ENCODE measurements at places on chromosomes 2 and 18.

- no peak for DNase-seq
These were observed 8.3 kb downstream of the KCNE4 start for GRCh38 chr2:223060201-223060825.

- DNase-seq, result peak; percentile 56
These were observed 2.4 kb upstream of the HOXD8 start for GRCh38 chr2:176126929-176127773.

DNA sequence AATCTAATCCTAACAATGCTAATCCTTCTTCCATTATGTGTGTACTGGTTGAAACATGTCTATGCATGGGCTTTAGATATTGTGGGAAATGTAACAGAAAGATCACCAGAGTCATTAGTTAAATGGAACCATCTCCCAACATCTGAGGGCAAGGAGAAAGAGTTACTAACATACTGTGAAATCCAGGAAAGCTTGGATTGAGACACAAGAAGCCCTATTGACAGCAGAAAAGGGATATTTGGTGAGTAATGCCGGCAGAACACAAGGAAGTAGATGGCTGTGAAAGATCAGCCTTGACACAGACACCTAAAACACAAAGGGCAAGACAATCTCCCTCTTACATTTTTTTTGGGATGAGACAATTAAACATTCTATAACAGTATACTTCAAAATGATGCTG is 28.5 kb upstream of the LAMA1 start:
- DNase-seq, result no peak

DNA sequence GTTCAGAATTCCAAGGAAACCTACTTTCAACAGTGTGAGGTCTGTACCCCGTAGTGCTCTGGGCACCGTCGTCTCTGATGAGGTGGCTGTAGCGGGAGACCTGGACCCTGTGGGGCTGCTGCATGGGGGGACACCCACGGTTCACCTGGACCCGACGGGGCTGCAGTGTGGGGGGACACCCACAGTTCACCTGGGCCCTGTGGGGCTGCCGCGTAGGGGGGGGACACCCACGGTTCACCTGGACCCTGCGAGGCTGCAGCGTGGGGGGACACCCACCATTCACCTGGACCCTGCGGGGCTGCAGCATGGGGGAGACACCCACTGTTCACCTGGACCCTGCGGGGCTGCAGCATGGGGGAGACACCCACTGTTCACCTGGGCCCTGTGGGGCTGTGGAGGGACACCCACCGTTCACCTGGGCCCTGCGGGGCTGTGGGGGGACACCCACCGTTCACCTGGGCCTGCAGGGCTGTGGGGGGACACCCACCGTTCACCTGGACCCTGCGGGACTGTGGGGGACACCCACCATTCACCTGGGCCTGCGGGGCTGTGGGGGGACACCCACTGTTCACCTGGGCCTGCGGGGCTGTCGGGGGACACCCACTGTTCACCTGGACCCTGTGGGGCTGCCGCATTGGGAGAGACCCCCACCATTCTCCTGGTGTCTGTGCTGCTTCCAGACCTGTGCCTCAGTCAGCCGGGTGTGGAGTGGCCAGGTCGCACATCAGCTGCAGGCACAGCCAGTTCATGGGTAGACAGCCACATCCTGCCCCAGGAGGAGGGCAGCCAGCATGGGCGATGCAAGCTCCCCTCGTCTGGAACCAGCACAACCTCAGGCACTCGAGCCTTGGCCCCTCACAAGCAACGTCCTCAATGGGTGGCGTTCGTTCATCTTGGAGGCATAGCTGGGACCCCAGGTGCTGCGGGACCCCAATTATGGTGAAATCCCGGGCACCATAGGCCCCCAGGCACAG is 114.5 kb downstream of the TMEM18 start:
- no peak for DNase-seq

GRCh38 chr2:150686391-150686790 is 198.9 kb upstream of the RND3 start:
- DNase-seq, result no peak

GRCh38 chr2:168712053-168712452 is 90.4 kb upstream of the NOSTRIN start:
- DNase-seq, result no peak

DNA sequence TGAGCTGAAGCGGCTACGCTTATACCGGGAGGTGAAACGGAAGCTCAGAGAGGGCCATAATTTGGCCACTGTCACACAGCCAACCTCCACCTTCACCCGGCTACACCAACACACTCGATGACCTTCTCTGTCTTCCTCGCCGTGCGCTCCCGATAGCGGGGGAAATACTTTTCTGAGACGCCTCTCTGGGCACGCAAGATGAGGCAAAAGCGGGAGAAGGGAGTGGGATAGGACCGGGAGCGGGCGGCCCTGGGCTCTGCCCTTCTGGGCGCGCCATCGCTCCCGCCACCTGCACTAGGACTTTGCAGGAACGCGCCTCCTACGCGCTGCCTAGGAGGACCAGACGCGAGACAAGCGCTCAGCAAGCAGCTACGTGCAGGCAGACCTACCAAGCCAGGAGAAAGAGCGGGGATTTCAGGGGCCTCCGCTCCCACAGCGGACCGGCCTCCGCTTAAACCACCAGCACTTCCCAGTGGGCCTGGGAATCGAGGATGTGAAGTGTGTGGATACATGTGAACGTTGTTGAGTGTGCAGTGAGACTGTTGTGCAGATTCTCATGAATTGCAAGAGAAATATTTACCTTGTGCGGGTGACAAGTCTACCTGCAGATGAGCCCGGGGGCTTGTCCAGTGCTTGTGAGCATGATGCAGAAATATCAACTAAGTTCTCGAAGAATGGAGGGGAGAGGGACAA is 11.4 kb downstream of the SIX3 start:
- no peak for DNase-seq

GRCh38 chr2:134634054-134634753 is 84.6 kb downstream of the TMEM163 start:
- no peak for DNase-seq

GRCh38 chr18:37742436-37742835 is 176.8 kb upstream of the CELF4 start:
- no peak for DNase-seq

DNA sequence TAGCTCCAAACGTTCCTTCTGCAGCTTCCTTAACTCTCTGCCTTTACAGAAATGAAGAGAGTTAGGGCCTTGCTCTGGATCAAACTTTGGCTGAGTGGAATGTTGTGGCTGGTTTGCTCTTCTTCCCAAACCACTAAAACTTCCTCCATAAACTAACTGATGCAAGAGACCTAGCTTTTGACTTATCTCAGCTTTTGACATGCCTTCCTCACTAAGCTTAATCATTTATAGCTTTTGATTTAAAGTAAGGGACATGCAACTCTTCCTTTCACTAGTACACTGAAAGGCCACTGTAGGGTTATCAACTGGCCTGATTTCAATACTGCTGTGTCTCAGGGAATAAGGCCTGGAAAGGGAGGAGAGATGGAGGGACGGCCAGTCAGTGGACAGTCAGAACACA is 8.3 kb downstream of the PXDN start:
- DNase-seq, result no peak

DNA sequence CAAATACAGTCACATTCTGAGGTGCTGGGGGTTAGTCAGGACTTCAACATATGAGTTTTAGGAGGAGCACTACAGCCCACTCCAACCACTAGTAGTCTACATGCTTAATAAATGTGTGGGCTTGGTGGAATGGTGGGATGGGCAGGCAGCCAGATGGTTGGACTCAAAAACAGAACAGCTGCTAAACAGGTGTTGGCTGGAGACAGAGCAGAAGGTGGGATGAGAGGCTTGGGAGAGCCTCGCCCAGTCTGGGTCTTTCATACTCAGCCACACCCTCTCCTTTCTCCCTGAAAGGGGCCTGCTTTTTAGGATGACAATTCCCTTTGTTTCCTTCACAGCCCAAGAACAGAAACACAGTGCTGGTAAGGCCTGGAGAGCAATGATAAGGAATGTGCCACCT is 143.9 kb upstream of the KLHL29 start:
- no peak for DNase-seq

GRCh38 chr2:135179689-135180088 is 127.6 kb downstream of the RAB3GAP1 start:
- no peak for DNase-seq

DNA sequence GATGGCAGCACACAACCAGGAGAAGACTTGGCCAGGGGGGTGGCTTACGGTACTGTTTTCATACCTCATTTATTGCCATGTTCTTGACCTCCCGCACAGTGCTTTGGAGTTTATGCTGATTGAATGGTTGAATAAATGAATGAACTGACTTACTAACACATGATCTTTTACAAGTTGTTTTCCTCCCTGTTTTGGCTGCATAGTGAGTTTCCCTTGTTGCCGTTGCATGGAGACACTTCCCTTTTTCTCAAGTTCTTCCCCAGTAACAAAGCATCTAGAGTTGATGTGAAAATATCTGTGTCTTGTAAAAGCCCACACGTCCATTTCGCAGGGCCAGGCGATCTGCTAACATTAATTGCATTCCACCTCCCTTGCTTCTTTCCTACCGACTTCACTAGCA is 35.7 kb upstream of the RAB1A start:
- DNase-seq, result no peak

DNA sequence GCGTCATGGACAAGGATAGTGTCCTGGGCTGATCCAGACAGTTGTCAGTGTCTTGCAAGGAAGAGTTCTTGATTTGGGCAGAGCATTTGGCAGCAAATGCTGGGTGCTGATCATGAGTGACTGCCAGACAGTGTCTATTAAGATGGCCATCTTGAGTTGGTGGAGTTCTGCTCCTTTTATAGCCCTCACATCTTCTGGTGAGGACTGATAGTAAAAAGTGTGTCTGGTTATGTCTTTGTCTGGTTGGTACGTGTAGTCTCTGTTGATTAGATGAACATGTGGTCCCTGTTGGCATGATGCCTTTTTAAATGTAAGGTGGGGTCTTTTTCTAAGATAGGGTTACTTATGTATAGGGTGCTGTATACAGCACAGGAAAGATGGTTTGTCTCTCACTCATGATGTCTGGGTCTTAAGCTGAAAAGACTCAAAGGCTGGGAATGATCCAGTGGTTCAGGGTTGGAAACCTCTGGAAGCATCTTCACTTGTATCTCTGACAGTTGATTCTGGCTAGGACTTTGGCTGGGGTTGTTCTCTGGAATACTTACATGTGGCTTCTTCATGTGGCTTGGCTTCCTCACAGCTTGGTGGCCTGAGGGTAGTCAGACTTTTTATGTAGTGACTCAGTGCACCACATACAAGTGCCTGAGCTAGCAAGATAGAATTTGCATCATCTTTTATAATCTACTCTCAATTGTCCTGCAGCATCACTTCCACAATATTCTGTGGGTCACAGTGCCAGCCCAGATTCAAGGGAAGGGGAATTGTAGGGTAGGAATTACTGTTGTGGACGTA is 11.8 kb downstream of the MTX2 start:
- no peak for DNase-seq

- no peak for DNase-seq
These were observed 286.5 kb upstream of the FANCL start for GRCh38 chr2:58527647-58528046.

GRCh38 chr2:88857951-88858411 is 166.5 kb downstream of the RPIA start:
- DNase-seq, result no peak

- no peak for DNase-seq
These were observed 50.9 kb downstream of the ADI1 start for GRCh38 chr2:3468296-3468988.

DNA sequence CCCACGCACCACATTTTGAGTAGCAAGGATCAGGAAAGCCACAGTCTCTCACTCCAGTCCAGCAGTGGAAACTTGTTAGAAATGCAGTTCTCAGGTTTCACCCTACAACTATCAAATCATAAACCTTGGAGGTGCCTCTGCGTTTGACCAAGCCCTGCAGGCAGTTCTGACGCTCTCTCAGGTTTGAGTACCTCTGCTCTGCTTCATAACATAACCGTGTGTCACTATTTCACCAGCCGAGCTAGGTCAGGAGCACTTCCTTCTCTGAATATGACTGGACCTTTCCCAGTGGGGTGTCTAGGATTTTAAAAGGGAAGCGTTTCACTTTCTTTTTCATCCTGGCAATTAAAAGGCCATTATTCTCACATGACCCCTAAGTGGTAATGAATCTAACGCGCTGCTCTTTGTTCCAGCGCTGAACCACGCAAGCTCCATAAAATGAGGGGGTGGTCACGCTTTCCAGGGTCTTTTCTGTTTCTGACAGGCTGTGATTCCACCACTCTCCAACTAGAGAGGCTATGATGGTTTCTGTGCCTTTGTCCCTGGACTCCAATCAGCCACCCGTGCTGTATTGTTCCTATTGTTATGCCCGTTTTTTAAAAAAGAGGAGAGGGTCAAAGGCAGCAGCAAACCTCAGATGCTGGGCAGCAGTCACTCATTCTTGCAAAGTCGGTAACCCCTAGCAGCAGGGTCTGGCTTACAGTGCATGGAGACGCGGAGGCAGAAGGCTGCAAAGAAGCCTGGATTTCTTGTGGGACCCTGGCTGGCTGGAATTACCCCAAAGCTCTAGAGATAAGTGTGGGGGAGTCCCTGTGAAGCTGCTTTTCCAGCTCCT is 75.2 kb upstream of the CTNNA2 start:
- DNase-seq, result no peak

DNA sequence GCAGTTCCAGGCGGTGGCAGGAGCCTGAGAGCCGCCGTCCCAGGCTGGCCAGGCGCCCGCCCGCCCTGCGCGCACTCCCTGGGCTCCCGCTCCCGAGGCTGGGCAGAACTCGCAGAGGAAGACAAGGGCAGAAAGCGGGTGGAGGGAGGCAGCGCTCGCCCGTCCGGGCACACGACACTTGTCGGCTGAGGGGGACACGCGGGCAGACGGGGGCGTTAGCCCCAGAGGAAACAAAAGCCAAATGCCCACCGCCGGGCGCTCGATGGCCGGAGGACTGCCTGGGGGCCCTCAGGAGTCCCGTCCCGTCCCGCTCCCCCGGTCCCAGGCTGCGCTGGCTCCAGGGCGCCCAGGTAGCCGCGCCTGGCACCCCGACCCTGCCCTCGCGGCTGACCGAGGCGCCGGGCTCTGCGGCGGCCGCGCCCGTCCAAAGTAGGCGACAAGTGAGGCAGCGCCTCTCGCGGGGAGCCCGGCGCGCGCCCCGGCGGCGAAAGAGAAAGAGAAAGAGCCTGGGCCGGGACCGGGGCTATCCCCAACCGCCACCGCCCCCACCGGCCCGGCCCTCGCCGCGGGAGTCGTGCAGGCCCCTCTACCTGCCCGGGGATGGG is 491 bp downstream of the L3MBTL4 start:
- no peak for DNase-seq

DNA sequence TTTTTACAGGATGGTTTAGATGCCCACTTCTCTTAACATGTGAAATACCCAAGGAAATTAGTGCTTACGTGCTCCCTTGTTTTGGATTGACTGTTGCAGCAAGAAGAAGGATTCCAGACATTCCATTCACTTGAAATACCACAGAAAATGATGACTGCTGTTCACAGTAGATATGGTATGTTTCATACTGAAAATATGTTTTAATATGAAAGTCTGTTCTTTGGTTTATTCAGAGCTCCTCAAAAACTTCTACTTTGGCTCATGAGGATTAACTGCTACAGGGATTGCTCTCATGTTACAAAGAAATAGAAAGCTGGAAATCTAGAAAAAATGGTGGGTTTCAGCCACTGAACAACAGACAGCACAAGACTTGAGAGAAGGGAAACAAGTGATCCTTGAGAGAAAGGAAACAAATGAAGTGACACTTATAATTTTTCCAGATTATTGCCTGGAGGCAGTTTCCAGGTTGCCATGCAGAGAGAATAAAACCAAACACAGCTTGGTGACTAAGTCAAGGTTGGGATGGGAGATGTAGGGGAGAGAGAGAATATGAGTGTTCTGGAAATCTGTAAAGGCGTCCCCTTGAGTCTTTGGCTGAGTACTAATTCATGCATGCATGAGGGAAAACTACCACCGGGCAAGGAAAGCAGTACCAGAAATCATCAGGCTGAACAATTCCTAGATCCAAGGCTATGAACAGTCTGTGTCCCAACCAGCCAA is 348.1 kb downstream of the CLIP4 start:
- no peak for DNase-seq

- no peak for DNase-seq
These were observed 266.8 kb downstream of the ALPK2 start for GRCh38 chr18:58362027-58362575.

Data from stimulated activated CD4-positive, alpha-beta T cell treated with anti-CD3 and anti-CD28 coated beads, TNF-alpha, amount 100 ng/mL, for 1 hour (primary cell).